Activated CD4-positive, alpha-beta T cell treated with anti-CD3 and anti-CD28 coated beads, Interleukin-2, Interleukin-4, amounts not matched to agents 100 ng/mL and 50 ng/mL, durations not matched to agents 16 hours and 8 hours (primary cell): ENCODE measurements at places on chromosomes 5 and 9.

GRCh38 chr5:38766151-38766550, 79.7 kb upstream of the OSMR start:
- DNase-seq: no peak

GRCh38 chr9:22683700-22684075, 237.1 kb downstream of the DMRTA1 start:
- peak; percentile 42 for DNase-seq

DNA sequence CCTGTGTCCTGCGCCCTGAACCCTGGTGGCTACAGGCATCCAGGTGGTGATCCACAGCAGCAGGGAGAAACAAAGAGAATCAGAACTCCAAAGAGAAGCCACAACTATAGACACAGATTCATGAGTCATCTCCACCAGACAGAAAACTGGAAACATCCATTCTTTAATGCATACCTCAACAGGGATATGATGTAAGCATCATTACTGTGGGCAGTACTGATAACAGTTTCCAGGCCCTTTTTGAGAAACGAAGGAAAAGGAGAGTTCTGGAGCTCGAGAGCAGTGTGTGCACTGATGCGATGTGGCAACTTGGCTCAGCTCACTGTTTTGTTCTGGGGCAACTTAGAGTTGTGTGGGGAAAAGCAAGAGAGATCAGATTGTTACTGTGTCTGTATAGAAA, 215.6 kb upstream of the ADAMTS16 start:
- DNase-seq: no peak

GRCh38 chr5:14445576-14446290, 135.9 kb upstream of the OTULINL start:
- DNase-seq: no peak

GRCh38 chr5:59065554-59065953, 482.7 kb downstream of the RAB3C start:
- no peak for DNase-seq

GRCh38 chr5:133480366-133480765, 132.0 kb downstream of the FSTL4 start:
- DNase-seq: no peak

DNA sequence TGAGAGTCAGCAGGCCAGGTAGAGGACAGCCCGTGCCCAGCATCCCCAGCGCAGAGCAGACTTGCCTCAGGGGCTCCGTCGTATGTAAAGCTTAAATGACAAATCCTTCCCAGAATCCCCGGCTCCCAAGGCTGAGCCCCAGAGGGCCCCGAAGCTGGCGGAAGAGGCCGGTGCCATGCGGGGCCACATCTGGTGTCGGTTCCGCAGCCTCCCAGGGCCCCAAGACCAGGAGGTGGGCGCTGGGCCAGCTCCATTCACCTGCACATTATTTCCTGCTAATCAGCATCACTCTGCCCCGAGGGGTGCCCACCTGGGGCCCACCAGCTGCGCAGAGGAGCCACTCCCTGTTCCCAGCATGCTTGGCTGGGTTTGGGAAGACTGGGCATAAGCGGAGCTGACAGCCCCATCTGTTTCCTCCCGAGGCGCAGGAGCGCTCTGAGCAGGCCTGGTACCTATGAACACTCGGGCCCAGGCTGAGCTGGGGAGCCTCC, 124.0 kb upstream of the PPP1R26 start:
- DNase-seq: no peak

GRCh38 chr9:98614941-98615340, 93.8 kb downstream of the GABBR2 start:
- no peak for DNase-seq

- DNase-seq: no peak
Observed at GRCh38 chr5:143396353-143396940, 7.0 kb downstream of the NR3C1 start.

DNA sequence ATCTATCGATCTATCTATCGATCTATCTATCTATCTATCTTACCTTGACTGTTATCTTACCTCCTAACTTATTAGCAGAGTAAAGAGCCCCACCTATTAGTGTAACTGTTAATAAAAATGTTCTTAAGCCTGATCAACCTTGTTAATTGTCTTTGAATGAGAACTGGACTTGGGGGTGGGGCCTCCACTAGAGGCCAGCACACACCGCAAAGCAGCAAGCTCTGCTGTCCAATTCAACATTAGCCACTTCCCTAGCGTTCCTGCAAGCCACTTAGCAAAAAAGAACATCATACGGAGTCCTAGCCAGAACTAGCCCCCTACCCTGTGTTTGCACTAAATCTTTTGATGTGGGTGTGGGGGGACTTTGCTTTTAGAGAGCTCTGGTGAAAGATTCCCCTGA, 515.8 kb downstream of the KDM4C start:
- DNase-seq: no peak

DNA sequence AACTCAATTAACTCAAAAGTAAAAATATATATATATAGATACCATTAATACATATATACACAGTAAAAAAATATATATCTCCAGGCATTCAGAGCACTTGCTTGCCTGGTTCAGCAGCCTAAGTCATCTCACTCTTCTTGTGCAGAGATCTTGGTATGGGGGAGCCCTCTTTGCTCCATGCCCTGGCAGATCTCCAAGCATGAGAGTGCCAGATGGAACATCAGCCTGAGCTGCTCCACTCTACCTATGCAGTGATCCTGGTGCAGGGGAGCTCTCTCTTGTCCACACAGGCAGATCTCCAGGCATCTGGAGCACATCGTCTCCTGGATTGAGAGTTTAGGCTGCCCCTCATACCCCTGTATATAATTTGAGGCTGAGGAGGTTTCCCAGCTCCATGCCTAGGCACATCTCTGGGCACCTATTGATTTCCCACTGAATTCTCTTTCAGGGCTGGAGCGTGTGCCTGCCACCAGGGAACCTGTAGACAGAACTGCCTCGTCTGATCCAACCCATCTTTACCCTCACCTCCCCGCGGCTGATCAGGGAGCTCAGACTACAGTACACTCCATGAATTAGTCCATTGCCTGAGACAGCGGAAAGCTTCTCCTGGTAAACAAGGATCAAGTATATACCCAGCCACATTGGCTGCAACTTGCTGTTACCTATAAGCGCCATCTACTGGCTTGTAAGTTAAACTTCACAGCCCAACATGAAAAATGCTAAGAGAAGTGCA, 342.4 kb upstream of the GRIA1 start:
- peak; percentile 17 for DNase-seq

- peak; percentile 82 for DNase-seq
Observed at GRCh38 chr9:136700959-136701667, 11.3 kb upstream of the DIPK1B start.

GRCh38 chr5:107538331-107538730, 132.4 kb downstream of the EFNA5 start:
- DNase-seq: no peak

GRCh38 chr5:169808118-169808581, 171.1 kb downstream of the DOCK2 start:
- DNase-seq: no peak

GRCh38 chr9:134885001-134885678, 4.5 kb downstream of the FCN2 start:
- DNase-seq: no peak

DNA sequence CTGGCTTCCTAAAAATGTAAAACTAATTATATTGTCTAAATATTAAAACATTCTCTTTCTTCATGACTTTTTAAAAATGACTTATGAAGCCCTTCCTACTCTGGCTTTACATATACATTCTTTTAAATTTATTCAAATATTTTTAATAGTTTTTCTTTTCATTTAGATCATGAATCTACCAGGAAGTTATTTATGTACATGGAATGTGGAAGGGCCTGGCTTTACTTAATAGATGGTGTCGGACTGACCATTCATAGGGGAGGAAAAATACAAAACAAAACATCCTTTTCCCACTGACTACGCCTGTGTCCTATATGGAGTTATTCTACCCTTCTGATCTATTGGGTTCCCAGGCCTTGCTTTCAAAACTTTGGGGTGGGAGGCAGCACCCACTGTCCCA, 129.8 kb downstream of the MACROH2A1 start:
- DNase-seq: no peak

GRCh38 chr5:592158-592557, 20.0 kb upstream of the CEP72 start:
- DNase-seq: no peak
